ENCODE measurements at places on chromosomes 16 and 17. TPM values are rescaled to one million over a fixed set of nuclear protein-coding genes. Genes with fewer than 3 reads are reported as not detected.

DNA sequence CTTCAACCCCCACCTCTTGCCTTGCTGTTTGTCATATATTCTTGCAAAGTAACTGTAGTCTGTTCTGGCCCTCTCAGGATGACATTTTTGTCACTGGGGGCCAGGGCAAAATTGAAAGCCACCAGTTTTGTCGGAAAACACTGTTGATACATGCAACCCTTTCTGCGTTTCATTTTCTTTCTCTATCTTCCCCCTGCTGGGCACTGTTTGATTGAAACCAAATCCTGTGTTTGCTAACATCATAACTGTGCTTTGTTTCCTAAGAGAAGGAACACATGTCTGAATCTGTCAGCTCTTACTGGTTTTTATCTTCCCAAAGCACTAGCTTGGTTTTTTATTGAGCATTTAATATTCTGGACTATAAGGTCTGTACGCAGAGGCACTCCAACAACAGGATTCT, 11.7 kb upstream of the CPPED1 start:
- no peak for DNase-seq

GRCh38 chr16:88498576-88499208, 45.6 kb downstream of the ZFPM1 start:
- DNase-seq: no peak

GRCh38 chr17:51778842-51779241, 379.7 kb downstream of the CA10 start:
- no peak for DNase-seq

- no peak for DNase-seq
Measured at GRCh38 chr17:7922845-7923628, 6.6 kb downstream of the KCNAB3 start.

DNA sequence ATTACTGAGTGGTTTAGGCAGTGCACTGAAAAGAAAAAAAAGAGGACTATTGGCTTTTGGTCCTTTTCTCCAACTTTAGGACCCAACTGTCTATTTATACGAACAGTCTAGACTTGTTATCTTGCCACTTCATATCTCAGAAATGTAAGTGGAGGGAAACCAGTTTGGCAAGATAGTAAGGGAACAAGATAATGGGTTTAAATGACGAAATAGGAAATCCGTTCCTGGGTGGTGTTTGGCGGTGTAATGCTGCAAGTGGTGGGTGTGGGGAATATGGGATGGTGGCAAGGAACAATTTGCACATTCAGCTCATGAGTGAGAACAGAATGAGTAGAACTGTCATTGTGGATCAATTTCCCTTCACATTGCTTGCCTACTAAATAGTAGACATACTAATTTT, 44.7 kb downstream of the GRB7 start:
- no peak for DNase-seq

GRCh38 chr17:17938388-17939107, 33.7 kb downstream of the TOM1L2 start:
- no peak for DNase-seq

GRCh38 chr16:89472711-89473075, 17.7 kb downstream of the ANKRD11 start:
- no peak for DNase-seq

DNA sequence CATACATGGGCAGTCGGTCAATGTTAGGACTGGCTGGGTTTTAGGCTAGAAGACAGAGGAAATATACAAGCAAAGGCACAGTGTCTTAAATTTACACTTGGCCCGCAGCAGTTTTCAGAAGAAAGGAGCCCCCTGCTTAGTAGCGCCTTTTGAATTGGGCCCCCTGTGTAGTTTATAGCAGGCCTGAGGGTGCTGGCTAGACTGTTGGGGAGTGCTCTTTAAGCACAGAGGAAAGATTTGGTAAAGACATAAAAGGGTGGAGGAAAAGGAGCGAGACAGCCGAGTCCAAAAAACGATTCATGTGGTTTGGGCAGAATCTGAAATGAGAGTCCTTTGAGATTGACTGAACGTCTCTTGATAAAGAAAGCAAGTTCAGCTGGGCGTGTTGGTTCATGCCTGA, 10.6 kb downstream of the RMI2 start:
- DNase-seq: no peak

DNA sequence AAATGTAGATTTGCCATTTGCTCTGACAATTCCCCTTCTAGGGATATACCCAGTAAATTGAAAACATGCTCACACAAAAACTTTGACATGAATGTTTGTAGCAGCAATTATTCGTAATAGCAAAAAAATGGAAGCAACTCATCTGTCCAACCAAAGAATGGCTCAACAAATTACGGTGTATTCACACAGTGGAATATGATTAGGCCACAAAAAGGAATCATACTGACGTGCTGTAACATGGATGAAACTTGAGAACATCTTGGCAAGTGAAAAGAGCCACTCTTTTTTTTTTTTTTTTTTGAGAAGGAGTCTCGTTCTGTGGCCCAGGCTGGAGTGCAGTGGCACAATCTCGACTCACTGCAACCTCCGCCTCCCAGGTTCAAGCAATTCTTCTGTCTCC, 24.1 kb upstream of the SPNS3 start:
- DNase-seq: no peak

The RNF157 gene
- polyA plus RNA-seq: 27.5 TPM

- no peak for DNase-seq
Measured at GRCh38 chr17:33873201-33873617, 381.9 kb upstream of the CCL2 start.

DNA sequence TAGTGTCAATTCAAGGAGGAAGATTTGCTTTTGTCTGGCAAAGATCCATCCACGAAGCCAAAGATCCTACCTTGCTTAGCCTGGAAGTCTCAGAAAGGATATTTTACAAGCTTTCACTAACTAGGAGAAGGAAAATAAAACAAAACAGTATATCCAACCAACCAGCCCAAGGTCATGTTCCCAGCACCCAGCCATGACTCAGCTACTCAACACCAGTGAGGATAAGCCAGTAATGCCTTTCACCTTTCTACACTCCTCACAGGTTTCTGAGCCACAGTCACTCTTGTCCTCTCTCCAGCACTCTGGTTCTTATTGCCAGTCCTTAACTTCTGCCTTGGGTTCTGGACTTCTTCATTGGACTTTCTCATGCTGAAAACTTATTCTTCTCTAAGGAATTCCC, 116.2 kb downstream of the CDH11 start:
- no peak for DNase-seq
